ENCODE measurements at places on chromosomes 3 and 15. TPM values are rescaled to one million over a fixed set of nuclear protein-coding genes. Genes with fewer than 3 reads are reported as not detected.

Gene GASK1A
- total RNA-seq = not detected

Gene DUOXA2
- total RNA-seq = not detected

Gene PRR23B
- total RNA-seq = not detected

Gene ANKDD1A
- total RNA-seq = 5.0 TPM

Gene IMPG2
- 0.45 TPM for total RNA-seq

Gene MTHFS
- total RNA-seq = 12.2 TPM

Gene CYP1A2
- total RNA-seq = not detected

Gene CDC25A
- 35.8 TPM for total RNA-seq

Gene RTF1
- 38.1 TPM for total RNA-seq

Gene LYZL4
- not detected for total RNA-seq

Gene ADCY5
- total RNA-seq = not detected

- H3K36me3 ChIP-seq = no peaks in the 10 kb centered on the region
- H3K27me3 ChIP-seq = no peaks in the 10 kb centered on the region
- no peaks in the 10 kb centered on the region for H3K4me1 ChIP-seq
- H3K4me3 ChIP-seq = no peak overlapping the region
Measured at GRCh38 chr3:100023595-100023994, 90.7 kb downstream of the FILIP1L start.

DNA sequence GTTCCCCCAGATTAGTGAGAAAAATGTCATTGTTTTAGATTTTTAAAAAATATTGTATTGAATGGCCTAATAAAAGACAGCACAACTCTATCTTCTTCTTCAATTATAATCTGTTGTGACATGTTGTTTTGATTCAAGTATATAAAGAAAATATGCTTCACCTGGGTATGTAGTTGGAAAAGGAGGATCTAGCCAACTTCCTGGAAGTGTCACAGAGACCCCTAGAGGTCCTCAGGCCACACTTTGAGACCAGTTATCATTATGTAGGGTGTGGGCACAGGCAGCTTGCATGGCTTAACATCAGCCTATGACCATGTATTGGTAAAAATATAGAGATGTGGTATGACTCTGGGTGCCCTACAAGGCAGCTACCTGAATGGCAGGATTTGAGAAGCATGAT is 14.7 kb upstream of the RYR3 start:
- H3K27me3 ChIP-seq = peaks cover 7% of the 10 kb centered on the region
- DNase-seq = no peak
- no peaks in the 10 kb centered on the region for H3K4me1 ChIP-seq
- H3K36me3 ChIP-seq = no peaks in the 10 kb centered on the region
- no peak overlapping the region for H3K4me3 ChIP-seq

GRCh38 chr15:82737975-82738374 is 28.3 kb upstream of the AP3B2 start:
- no peaks in the 10 kb centered on the region for H3K27me3 ChIP-seq
- no peaks in the 10 kb centered on the region for H3K4me1 ChIP-seq
- no peak for DNase-seq
- no peak overlapping the region for H3K27ac ChIP-seq

DNA sequence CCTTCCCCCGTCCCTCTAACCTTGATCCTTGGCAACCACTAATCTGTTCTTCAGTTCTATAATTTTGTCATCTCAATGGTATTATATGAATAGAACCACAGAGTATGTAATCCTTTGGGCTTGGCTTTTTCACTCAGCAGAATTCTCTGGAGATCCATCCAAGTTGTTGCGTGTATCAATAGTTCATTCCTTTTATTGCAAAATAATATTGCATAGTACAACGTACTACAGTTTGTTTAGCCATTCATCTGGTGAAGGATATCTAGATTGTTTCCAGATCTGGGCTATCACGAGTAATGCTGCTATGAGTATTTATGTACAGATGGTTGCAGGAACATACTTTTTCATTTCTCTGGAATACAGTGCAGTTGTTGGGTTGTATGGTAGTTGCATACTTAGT is 76.2 kb downstream of the PLXNA1 start:
- H3K27me3 ChIP-seq = peaks cover 15% of the 10 kb centered on the region
- H3K36me3 ChIP-seq = peaks cover 5% of the 10 kb centered on the region
- H3K4me1 ChIP-seq = no peaks in the 10 kb centered on the region
- no peak overlapping the region for H3K4me3 ChIP-seq
- no peak for DNase-seq

DNA sequence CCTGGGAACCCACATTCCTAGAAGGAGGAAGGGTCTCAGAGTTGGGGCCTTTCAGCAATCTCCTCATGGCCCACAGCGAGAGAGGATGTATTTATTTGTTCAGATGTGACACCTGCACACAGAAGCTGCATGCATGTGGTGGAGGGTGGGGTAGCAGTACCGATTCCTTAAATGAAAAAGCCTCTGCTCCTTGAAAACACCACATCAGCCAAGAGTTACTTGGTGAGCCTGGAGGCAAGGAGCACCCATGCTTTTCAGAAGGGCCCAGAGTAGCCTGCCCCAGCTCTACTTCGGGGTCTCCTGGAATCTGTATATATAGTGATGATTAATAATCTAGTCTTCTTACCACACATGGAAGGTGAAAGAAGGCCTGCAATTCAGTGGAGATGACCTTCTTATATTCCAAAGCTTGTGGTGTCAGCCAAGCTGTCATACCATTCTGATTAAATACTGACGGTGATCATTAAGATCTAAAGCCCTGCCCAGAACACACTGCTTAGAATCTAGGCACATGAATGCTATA is 33.5 kb downstream of the SEMA6D start:
- H3K27ac ChIP-seq = no peak overlapping the region
- no peak overlapping the region for H3K4me3 ChIP-seq
- no peaks in the 10 kb centered on the region for H3K27me3 ChIP-seq
- peaks cover 19% of the 10 kb centered on the region for H3K36me3 ChIP-seq
- H3K4me1 ChIP-seq = no peaks in the 10 kb centered on the region
- DNase-seq = no peak

- H3K4me3 ChIP-seq = no peak overlapping the region
- H3K4me1 ChIP-seq = no peaks in the 10 kb centered on the region
- peaks cover 53% of the 10 kb centered on the region for H3K27me3 ChIP-seq
- no peak overlapping the region for H3K27ac ChIP-seq
- no peak for DNase-seq
Measured at GRCh38 chr15:57589281-57589680, 2.4 kb upstream of the MYZAP start.

- no peak overlapping the region for H3K27ac ChIP-seq
- H3K36me3 ChIP-seq = no peaks in the 10 kb centered on the region
- H3K4me3 ChIP-seq = no peak overlapping the region
- H3K4me1 ChIP-seq = no peaks in the 10 kb centered on the region
- no peak for DNase-seq
- no peaks in the 10 kb centered on the region for H3K27me3 ChIP-seq
Measured at GRCh38 chr3:29271475-29271874, 9.4 kb upstream of the RBMS3 start.

DNA sequence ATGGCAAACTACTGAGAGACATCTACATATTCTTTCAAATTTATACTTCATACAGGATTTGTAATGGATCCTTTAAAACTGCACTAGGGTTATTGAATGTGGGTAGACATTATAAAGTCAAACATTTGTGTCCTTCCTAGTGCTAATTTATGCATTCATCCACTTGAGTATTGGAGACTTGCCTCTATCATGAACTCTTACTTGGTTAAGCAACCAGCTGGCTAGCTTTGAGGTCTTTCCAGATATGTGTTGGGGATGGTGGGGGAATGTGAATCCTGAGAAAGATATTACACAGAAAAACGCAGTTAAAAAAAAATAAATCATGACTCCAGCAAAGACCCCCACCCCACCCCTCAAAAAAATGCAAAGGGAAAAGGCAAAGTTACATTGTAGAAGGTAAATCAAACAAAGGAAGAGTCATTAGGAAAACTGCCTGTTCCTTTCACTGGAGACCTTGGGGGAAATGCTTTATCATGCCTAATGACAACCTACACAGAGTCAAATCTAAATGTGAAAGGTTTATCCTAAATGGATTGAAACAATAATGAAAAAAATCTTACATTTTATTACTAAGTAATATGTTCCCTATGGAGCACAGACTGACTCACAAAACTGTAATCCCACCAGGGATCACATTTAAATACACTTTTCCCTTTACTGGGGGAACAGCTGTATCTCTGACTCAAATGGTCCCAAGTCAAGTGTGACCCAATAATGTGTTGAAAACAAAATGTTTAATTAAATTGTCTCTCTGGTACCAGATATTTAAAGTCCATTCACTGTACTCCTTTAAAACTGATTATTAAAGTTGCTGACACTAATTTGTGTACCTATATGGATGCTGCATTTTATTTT is 522.3 kb downstream of the ROBO1 start:
- no peaks in the 10 kb centered on the region for H3K27me3 ChIP-seq
- H3K4me3 ChIP-seq = no peak overlapping the region
- peaks cover 4% of the 10 kb centered on the region for H3K36me3 ChIP-seq
- no peak overlapping the region for H3K27ac ChIP-seq

DNA sequence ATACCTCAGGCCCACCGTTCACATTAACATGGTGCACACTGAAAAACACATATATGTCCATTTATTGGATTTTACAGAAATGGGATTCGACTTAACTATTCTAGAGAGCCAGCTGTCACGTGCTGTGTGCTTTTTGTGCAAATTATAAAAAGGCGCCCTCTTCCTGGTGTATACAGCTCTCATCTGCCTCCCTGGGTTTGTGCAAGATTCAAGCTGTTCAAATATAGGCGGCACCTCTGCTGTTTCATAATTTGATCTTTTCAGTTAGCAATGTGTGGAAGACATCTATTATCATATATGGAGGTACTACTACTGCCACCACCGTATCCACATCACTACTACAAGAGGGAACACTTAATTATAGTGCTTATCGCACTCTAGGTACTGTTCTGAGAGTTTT is 187.6 kb downstream of the EBLN2 start:
- no peaks in the 10 kb centered on the region for H3K36me3 ChIP-seq
- peaks cover 2% of the 10 kb centered on the region for H3K27me3 ChIP-seq
- H3K4me1 ChIP-seq = no peaks in the 10 kb centered on the region
- H3K4me3 ChIP-seq = no peak overlapping the region
- no peak for DNase-seq

GRCh38 chr3:123733805-123734526 is 149.1 kb upstream of the HACD2 start:
- no peak for DNase-seq
- peaks cover 37% of the 10 kb centered on the region for H3K27me3 ChIP-seq
- no peak overlapping the region for H3K27ac ChIP-seq

GRCh38 chr3:46482632-46483350 is 15.0 kb upstream of the RTP3 start:
- peaks cover 12% of the 10 kb centered on the region for H3K27me3 ChIP-seq
- H3K4me3 ChIP-seq = no peak overlapping the region
- H3K4me1 ChIP-seq = no peaks in the 10 kb centered on the region
- no peaks in the 10 kb centered on the region for H3K36me3 ChIP-seq
- no peak overlapping the region for H3K27ac ChIP-seq
- DNase-seq = no peak

DNA sequence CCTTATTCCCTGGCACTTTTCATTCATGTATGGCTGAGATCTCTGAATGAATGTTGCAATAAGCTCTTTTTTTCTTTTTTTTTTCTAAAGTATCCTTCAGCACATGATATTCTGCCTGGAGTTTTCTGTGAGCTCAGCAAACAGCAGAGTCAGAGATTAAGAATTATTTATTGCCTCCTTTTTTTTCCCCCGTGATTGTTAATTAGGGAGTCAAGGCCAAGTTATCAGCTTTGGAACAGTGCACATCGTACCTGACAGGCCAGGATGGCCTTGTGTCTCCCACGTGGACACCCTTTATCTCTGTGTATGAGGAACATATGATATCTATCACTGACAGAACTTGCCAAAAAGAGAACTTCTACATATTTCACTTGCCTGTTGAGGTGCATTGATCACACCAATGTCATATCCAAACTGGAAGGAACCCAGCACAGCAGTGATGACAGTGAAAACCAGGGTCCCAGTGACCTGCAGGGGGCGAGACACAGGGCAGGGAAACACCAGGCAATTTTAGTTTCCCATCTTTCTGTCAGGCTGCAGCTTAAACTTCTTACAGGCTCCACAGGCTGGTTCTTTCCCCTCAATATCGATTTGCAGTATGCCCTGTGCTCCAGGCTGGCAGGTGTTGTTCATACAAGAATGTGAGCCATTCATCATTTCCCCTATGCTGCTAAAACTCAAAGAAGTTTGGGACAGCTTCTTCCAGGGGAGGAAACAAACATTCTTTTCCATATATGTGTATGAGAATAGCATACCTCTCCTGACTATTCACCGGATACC is 8.2 kb downstream of the SLC2A2 start:
- peaks cover 22% of the 10 kb centered on the region for H3K27me3 ChIP-seq
- DNase-seq = no peak
- no peaks in the 10 kb centered on the region for H3K4me1 ChIP-seq
- no peaks in the 10 kb centered on the region for H3K36me3 ChIP-seq
- H3K4me3 ChIP-seq = no peak overlapping the region
- H3K27ac ChIP-seq = no peak overlapping the region

GRCh38 chr15:62706317-62706716 is 336.2 kb upstream of the TPM1 start:
- no peak overlapping the region for H3K27ac ChIP-seq
- no peaks in the 10 kb centered on the region for H3K4me1 ChIP-seq
- no peaks in the 10 kb centered on the region for H3K36me3 ChIP-seq
- no peak for DNase-seq
- no peak overlapping the region for H3K4me3 ChIP-seq
- H3K27me3 ChIP-seq = peaks cover 5% of the 10 kb centered on the region

DNA sequence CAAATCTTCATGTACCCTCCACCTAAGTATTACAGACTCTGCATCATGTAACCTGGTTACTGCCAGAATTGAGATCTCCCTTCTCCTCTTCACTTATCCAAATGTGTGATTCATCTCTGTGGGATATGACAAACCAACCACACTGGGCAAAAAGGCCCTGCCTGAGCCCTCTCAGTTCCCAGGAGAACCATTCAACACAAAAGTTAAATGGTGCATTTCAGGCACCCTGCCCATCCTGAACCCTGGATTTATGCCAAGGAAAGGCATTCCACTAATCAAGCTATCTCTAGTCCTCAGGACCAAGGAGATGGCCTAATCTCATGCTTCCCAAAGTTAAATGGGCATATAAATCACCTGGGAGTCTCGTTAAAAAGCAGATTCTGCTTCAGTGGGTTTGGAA is 108.5 kb downstream of the TNIK start:
- no peak for DNase-seq
- no peaks in the 10 kb centered on the region for H3K36me3 ChIP-seq
- peaks cover 53% of the 10 kb centered on the region for H3K4me1 ChIP-seq
- H3K27ac ChIP-seq = no peak overlapping the region

DNA sequence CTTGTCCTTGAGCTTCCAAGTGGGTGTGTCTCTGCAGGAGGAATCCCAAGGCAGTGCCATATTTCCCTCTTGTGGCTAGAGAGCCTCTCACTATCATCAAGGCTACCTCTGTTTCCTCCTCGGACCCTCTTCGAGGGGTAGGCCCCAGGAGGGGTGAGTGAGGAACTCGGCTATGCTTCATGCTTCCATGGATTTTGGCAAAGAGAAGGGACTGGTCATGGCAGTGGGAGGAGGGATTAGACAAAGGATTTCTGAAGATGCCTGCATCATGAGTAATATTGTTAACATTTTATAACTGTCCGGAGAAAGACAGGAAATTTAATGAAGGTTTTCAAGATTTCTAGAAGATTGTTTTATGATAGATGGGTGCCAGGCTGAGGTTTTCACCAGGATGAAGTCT is 241.5 kb downstream of the CLSTN2 start:
- H3K4me3 ChIP-seq = no peak overlapping the region
- no peak for DNase-seq
- H3K36me3 ChIP-seq = no peaks in the 10 kb centered on the region
- no peaks in the 10 kb centered on the region for H3K4me1 ChIP-seq
- H3K27me3 ChIP-seq = no peaks in the 10 kb centered on the region
- H3K27ac ChIP-seq = no peak overlapping the region

- no peaks in the 10 kb centered on the region for H3K36me3 ChIP-seq
- DNase-seq = no peak
- H3K4me3 ChIP-seq = no peak overlapping the region
- H3K27ac ChIP-seq = no peak overlapping the region
Measured at GRCh38 chr3:131735116-131735515, 232.3 kb upstream of the MRPL3 start.
